Spinal cord (tissue), 10 donors: ENCODE measurements at places on chromosomes 7 and 10.
A peak's percentile ranks its signal among the peaks of the same experiment; 100 is the strongest.

GRCh38 chr7:131493581-131493980 lies 62.8 kb downstream of the PODXL start:
- DNase-seq, result no peak

GRCh38 chr10:80372675-80373074 lies 16.1 kb downstream of the DYDC2 start:
- DNase-seq, result peak; percentile 49

- DNase-seq, result no peak
Observed at GRCh38 chr10:22606164-22606614, 108.2 kb downstream of the PIP4K2A start.

- no peak for DNase-seq
Observed at GRCh38 chr7:22168129-22168634, 188.8 kb downstream of the RAPGEF5 start.

GRCh38 chr10:114259824-114260223 lies 20.8 kb downstream of the VWA2 start:
- DNase-seq, result no peak

DNA sequence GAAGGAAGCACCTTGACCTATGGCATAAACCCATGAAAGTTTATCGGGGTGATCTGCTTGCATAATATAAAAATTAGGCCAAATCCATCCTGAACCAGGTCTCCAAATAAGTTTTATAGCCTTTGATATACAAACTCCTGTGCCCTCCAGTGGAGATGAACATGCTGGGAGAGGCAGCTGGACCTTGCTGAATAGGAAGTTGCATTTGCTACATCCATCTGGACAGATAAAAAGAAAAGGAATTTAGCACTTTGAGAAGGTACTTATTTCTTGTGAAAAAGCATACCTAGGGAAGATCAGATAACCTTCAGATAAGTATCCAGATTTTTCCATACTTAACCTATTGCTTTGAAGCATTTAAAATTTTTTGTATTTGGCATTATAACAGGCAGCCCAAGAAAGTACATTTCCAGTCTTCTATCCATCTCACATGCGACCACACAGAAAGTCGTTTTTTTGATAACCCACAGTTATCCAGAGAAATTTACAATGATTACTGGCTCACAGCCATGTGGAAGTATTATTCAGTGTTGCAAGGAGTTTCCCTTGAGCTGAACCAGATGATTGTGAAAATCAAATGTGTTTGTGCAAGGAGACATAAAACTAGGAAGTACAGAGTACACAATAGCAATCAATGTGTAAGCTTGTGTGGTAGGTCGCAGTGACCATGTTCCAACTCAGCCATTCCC lies 124.4 kb upstream of the STK17A start:
- DNase-seq, result no peak

DNA sequence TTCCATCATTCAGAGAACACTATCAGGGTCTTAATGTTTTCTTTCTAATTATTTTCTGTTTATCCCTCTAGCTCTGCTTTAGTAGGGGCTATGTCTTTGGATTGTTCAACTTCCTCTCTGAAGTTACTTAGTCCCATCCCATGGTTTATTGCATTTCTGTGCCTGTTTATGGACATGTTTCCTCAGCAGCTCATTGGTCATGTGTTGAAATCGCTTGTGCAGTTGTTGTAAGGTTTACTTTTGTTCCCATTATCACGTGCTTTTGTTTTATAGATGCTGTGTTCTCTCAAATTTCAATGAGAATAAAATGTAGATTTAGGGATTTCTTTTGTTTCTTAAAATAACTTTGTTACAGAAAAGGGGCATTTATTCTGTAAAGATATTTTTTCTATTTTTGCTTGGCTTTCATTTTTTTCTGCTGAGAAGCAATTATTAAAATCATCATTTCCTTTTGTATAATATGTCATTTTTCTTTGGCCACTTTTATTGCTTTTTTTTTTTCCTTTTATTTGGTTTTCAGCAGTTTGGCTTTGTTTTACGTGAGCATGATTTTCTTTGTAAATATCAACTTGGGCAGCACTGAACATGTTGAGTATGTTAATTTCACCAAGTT lies 110.9 kb downstream of the CCDC7 start:
- DNase-seq, result no peak

- DNase-seq, result peak; percentile 32
Observed at GRCh38 chr10:99303899-99304861, 25.0 kb upstream of the CNNM1 start.

DNA sequence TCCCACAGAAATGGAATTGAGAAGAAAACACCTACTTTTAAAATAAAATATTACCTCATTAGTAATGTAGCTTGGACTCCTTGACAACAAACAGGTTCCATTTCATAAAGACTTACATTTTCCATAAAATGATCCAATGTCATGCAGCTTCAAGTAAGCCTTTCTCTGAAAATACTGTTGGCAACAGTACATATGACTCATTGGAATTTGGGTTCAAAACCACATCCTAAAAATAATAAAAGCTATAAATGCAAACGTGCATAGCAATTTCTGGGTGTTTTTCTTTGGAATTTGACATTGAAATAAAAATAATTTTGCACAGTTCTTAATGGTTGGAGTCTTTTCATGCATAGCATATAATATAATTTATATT lies 47.9 kb downstream of the FHIP2A start:
- no peak for DNase-seq

GRCh38 chr10:75651417-75651816 lies 220.0 kb downstream of the LRMDA start:
- DNase-seq, result no peak

- no peak for DNase-seq
Observed at GRCh38 chr10:35423505-35424306, 87.4 kb downstream of the CCNY start.
